ENCODE measurements at places on chromosomes 4 and X.

- DNase-seq: no peak
Measured at GRCh38 chr4:69832326-69833030, 27.5 kb downstream of the SULT1E1 start.

DNA sequence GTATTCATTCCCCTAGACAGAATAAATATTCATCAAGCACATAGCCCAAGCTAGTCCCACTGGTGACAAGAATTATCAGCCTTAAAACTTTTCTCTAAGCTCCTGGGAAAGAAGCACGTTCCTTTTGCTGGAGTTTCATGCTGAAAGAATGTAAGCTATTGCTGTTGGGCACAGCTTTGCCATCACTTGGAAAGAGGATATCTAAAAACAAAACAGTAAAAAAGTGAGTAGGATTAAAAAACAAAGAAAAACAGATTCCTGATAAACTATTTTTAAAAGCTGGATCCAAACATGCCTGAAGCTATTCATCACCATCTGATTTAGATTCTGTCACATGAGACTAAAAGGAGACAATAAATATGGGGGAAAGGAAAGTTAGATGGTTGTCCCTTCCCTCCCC is 176.8 kb downstream of the SCFD2 start:
- DNase-seq: no peak

DNA sequence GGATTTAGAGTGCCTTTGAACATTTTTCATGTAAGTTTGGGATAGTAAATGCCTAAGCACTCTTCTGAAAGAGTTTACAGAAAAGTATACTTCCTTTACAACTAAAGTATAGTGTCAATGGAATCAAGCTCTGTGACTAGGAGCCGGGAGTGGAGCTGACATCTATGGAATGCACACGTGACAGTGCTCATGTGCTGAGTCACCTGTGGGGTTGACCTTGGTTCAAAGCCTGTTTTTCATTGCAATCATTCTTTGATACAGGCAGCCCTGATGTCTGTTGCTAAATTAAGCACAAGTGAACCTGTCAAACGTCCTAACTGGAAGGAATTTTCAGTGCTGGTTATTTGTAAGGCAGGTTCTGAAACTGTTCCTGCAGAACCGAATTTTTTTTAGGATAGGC is 82.5 kb downstream of the GPAT3 start:
- DNase-seq: no peak

GRCh38 chrX:27008486-27008885 is 454.7 kb downstream of the PPP4R3C start:
- DNase-seq: no peak

DNA sequence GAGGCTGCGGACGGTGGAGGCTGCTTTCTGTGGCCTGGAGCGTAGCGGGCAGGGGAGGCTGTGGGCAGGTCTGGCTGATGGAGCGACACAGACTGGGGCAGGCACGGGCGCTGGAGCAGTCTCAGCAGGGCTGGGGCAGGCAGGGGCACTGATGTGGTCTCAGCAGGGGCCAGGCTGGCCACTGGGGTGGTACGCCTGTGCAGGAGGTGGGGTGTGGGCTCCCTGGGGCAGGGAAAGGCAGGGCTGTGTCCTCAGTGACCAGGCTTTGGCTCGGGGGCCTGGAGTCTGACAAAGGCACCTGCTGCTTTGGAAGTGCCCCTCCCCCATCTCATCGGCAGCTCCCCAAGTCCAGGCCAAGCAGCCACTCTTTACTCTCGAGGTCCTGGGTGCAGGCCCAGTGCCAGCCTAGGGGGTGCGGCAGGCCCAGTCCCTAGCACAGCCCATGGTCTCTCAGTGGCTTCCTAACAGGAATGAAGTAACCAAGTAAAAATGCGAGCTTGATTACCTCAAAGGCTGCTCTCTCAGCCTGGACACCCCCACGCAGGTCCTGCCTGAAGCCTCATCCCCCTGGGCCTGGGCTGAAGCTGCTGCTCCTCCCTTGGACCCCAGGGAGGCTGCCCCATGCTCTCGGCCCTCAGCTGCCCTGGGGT is 55.5 kb downstream of the ADRA2C start:
- DNase-seq: no peak

DNA sequence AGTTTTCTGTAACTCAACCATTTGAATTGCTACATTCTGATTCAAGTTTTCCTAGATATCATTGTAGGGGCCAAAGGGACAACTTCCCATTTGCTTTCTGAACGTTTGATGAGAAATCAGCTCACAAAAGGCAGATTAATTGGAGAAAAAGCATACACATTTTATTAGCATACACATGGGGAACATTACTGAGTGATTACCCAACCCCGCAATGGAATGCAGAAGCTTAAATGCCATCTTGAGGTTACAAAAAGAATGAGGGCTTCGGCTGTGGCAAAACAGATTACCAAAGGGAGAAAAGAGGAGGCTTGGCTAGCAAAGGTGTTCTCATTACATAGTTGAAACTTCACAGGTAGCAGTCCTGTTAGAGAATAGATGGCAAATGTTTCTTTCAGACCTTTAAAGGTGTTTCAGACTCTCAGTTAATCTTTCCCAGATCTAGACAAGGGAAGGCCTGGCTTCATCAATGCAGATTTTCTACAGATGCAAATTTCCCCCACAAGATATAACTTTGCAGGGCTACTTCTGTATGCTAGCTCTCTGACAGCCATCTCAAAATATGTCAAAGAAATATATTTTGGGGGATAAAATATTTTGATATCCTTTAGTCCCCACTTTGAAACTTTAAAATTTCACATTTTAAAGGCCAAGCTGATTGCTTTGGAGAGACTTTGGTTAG is 26.5 kb upstream of the HERC6 start:
- no peak for DNase-seq

DNA sequence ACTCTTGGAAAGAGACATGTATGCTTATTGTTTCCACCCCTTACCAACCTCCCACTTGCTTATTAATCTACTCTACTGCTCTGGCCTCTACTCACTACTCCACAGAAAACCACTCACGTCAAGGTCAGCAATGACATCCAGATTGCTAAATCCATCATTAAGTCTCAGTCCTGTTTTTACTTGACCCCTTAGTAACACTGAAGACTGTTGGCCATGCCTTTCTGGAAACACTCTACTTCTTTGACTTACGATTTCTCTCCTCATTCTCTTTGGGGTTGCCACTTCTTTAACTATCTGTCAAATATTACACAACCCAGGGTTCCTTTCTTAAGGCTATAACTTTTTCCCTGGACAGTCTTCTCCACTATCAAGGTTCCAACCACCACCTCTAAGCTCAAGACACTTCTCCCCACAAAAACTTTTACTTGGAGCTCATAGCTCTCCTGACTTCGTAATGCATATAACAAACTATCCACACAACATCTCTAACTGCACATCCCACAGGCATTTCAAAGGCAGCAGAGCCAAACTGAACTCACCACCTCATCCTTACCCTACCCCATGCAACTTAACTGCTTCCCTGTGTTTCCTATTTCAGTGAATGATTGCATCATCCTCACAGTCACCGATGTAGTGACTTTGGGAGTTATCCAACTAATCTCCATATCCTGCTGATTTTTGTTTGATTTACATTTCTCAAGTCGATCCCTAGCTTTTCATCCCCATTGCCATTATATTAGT is 15.8 kb upstream of the MAGEA4 start:
- no peak for DNase-seq

DNA sequence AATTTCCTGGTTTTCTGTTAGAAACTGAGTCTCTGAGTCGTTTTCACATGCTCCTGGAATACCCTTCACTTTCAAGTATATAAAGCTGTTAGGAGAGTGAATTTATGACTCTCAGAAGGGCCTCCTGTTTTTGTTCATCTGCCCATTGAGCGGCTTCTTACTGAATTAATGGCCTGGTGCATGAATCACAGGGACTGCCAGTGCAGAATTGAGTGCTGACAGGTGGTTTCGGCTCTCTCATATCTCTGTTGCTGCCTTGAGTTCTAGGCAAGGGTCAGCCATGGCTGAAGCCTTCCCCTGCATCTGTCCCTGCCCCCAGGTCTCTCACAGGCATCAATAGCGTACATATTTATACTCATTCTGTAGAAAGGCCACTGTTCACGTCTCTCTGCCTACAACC is 22.7 kb upstream of the SEPSECS start:
- no peak for DNase-seq

- no peak for DNase-seq
Measured at GRCh38 chrX:1411326-1411725, 19.4 kb upstream of the SLC25A6 start.

DNA sequence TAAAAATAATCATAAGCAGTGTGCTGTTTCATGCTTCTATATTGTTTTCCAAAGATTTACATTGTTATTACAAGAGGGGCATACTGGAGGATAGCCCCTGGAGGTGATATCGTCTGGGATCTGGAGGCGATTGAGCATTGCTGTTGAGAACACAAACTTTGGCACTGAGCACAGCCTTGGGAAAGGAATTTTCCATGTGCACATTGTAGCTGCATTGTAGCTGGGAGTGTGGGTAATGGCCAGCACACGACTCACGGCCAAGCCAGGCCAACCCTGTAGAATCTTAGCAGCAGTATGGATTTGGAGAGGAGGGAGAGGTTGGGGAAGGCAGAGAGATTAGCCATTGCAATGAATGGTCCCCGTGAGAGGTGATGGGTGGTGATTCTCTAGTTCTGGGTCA is 121.9 kb downstream of the SMIM20 start:
- DNase-seq: no peak

DNA sequence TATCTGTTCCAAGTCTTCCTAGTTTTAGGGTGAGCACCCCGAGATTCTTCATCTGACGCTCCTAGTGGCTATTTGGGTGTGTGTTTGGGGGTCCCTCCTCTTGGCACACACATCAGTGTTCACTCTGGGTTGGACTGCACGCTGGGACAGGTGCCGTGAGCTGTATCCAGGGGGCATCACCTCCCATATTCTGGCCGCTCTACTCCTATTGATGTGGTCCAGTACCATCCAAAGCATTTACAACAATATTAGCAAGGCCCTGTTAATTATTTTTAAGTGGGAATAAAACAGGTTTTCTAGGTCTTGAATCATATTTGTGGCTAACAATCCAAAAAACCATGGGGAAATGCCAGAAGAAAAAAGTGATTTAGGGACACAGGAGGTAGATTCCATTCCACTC is 26.4 kb downstream of the CYTL1 start:
- DNase-seq: no peak

GRCh38 chrX:16308773-16309172 is 141.5 kb downstream of the MAGEB17 start:
- DNase-seq: no peak

GRCh38 chr4:1214101-1215095 is 34.5 kb downstream of the CTBP1 start:
- DNase-seq: no peak

DNA sequence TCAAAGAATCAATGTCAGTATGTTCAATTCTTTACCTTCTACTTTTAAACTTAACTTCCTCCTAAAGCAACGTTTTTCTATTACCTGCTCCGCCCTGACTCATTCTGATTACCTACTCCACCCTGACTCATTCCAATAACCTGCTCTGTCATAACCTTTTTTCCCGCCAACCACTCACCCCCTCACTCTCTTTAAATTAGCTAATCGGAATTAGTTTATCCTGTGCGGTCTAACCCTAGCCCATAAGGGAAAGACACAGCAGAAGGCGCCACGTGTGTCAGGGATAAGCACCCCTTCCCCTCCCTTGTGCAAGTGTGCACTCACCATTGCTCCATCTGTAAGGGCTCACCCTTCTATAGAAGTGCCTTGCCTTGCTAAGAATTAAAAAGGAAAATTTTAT is 64.4 kb downstream of the EIF4E start:
- peak; percentile 39 for DNase-seq

DNA sequence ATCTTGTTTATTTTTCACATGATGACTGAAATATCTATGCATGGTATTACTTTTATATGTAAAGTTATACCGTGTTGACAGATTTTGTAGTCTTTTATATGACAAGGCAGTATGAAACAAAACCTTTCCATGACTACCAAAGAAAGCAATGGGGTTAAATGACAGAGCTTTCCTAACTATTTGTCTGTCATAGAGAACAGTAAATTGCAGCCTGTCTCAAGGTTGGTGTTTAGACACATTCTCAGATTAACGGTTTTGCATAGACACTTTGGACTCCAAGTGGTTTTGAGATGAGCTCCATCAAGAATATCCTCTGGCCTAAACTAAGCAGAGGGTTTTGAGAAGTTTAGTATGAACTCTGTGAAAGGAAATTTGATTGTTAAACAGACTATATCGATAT is 180.7 kb upstream of the TENM3 start:
- DNase-seq: no peak

DNA sequence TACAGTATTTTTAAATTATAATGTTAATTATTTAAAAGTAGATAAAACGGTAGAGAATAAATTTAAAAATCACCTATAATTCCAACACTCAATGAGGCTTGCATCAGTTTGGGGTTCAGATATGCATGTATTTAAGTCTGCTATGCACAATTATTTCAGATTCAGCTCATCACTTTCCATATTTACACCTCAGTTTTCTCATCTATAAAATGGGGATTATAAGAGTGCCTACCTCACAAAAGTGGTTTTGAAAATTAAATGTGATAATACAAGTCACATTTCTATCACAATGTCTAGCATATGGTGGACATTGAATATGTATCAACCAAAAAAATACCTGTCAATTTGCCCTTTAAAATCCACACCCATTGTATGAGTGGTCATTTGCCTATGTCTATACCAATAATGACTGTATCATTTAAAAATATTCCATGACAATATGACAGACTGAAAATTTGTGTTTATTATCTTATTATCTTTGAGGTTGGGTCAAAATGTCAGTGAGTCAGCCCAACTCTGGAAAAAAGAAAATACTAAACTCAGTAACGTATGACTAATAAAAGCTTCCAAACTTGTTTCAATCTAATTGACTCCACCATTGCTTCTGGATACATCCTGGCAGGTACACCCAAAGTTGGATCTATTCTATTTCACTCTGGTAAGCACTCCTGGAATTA is 20.8 kb downstream of the OR13H1 start:
- no peak for DNase-seq

GRCh38 chrX:130896026-130896425 is 7.0 kb downstream of the ENOX2 start:
- no peak for DNase-seq

GRCh38 chr4:73308286-73308685 is 49.7 kb upstream of the ANKRD17 start:
- DNase-seq: no peak

DNA sequence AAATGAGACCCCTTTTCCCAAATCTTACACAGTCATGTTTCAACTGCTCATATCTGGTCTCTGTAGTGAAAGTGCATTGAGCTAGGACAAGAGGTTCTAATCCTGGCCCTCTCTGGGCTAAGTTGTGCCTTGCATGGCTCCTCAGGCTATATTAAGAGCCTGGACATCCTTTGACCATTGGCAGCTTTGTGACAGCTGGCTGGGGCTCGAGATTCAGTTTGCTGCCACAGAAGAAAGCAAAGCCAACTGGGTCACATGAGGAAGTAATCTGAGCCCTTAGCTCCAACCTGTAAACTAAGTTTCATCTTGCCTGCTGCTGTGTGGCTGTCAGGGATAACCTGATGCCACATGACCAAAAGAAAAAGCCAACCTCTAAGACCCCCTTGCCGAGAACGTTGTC is 51.8 kb upstream of the JADE1 start:
- DNase-seq: no peak

DNA sequence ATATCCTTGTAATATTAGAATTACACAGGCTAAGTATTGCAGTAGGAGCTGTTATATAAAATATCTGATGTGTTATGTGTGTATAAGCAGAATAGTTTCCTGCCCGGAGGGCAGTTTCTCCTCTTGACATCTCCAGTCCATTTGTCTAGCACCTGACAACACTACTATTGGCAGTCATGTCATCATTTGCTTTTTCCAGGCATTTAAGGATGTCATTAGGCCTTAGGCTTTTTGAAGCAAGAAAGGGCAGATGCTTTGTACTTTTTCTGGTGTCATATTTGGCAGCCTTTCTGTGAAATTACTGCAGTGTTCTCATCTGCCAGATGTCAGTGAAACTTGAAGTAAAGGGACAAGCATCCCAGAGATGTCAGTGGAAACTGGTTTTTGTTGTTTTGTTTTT is 2017.6 kb upstream of the IGFBP7 start:
- DNase-seq: no peak
